CD8-positive, alpha-beta memory T cell (primary cell): ENCODE measurements at places on chromosomes 5 and 9. TPM values are rescaled to one million over a fixed set of nuclear protein-coding genes. Genes with fewer than 3 reads are reported as not detected.

GRCh38 chr5:61482980-61483379 lies 150.9 kb downstream of the ZSWIM6 start:
- H3K4me3 ChIP-seq = no peak overlapping the region
- no peak overlapping the region for H3K27ac ChIP-seq
- DNase-seq = no peak
- no peaks in the 10 kb centered on the region for H3K36me3 ChIP-seq

- H3K4me1 ChIP-seq = no peaks in the 10 kb centered on the region
- no peaks in the 10 kb centered on the region for H3K27me3 ChIP-seq
- no peak for DNase-seq
- H3K36me3 ChIP-seq = no peaks in the 10 kb centered on the region
- H3K27ac ChIP-seq = no peak overlapping the region
Observed at GRCh38 chr9:14561929-14562405, 131.3 kb downstream of the ZDHHC21 start.

GRCh38 chr5:35117967-35118366 lies 70.2 kb upstream of the AGXT2 start:
- no peaks in the 10 kb centered on the region for H3K36me3 ChIP-seq
- no peak overlapping the region for H3K4me3 ChIP-seq
- H3K4me1 ChIP-seq = no peaks in the 10 kb centered on the region
- H3K27ac ChIP-seq = no peak overlapping the region
- no peak for DNase-seq

- no peaks in the 10 kb centered on the region for H3K27me3 ChIP-seq
- no peak overlapping the region for H3K27ac ChIP-seq
- no peaks in the 10 kb centered on the region for H3K36me3 ChIP-seq
- DNase-seq = no peak
- no peaks in the 10 kb centered on the region for H3K4me1 ChIP-seq
- no peak overlapping the region for H3K4me3 ChIP-seq
Observed at GRCh38 chr9:91541734-91542133, 118.1 kb upstream of the NFIL3 start.

- H3K27me3 ChIP-seq = peaks cover 34% of the 10 kb centered on the region
- H3K4me3 ChIP-seq = no peak overlapping the region
- no peak for DNase-seq
- H3K27ac ChIP-seq = no peak overlapping the region
Observed at GRCh38 chr5:159096243-159096923, 3.3 kb downstream of the EBF1 start.

- H3K27ac ChIP-seq = no peak overlapping the region
- no peaks in the 10 kb centered on the region for H3K4me1 ChIP-seq
- H3K27me3 ChIP-seq = no peaks in the 10 kb centered on the region
Observed at GRCh38 chr9:23774266-23774665, 51.8 kb downstream of the ELAVL2 start.

- no peak overlapping the region for H3K27ac ChIP-seq
- H3K4me3 ChIP-seq = no peak overlapping the region
- H3K27me3 ChIP-seq = no peaks in the 10 kb centered on the region
- H3K4me1 ChIP-seq = no peaks in the 10 kb centered on the region
- H3K36me3 ChIP-seq = no peaks in the 10 kb centered on the region
Observed at GRCh38 chr5:127754259-127754658, 51.1 kb downstream of the CCDC192 start.

DNA sequence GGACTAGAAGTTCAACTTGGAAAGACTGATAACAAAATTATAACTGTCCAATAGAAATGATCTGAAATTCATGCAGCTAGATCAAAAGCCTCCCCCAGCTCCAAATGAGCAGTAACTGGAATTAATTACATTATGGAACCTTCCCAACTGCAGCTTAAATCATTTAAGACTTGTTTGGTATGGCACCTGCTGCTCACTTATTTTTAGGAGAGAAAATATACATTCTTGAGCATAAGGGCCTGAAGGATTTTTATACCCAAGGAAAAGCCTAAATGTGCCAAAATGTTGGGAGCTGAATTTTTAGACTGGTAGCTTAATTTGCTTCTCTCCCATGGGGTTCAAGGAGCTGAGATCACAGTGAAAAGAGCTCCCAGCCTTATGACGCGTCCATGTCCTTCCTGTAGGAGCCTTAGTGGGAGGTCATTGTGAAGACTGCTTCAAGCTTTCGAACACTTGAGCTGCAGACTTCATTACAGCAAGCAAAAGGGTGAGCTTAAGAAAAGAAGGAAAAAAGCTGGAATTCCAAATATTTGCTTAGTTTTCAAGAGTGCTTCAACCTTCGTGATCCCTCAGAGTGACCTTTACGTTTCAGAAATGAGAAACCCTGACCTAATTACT lies 276.0 kb downstream of the DMAC1 start:
- H3K36me3 ChIP-seq = no peaks in the 10 kb centered on the region
- DNase-seq = no peak
- no peak overlapping the region for H3K27ac ChIP-seq

- no peak overlapping the region for H3K27ac ChIP-seq
- no peak for DNase-seq
- no peaks in the 10 kb centered on the region for H3K36me3 ChIP-seq
- no peaks in the 10 kb centered on the region for H3K27me3 ChIP-seq
- no peaks in the 10 kb centered on the region for H3K4me1 ChIP-seq
Observed at GRCh38 chr5:13695076-13695712, 249.3 kb downstream of the DNAH5 start.

DNA sequence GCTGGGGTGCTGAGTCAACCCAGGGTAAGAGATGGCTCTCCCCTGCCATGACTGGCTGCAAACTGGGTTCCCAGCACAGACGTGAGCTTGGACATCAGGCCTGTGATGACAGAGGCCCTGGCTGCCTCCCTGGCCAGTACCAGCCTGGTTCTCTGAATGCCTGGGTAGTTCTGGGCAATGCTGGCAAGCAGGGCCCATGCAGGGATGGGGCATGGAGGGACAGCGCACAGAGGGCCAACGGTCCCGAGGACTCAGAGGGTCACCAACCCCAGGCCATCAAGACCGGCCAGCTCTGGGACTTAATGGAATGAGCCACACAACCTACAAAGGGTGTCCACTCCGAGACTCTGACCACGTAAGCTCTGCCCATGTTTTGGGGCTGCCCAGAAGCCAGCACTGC lies 241.4 kb downstream of the FSTL4 start:
- no peak overlapping the region for H3K4me3 ChIP-seq
- no peaks in the 10 kb centered on the region for H3K4me1 ChIP-seq
- H3K27me3 ChIP-seq = no peaks in the 10 kb centered on the region

DNA sequence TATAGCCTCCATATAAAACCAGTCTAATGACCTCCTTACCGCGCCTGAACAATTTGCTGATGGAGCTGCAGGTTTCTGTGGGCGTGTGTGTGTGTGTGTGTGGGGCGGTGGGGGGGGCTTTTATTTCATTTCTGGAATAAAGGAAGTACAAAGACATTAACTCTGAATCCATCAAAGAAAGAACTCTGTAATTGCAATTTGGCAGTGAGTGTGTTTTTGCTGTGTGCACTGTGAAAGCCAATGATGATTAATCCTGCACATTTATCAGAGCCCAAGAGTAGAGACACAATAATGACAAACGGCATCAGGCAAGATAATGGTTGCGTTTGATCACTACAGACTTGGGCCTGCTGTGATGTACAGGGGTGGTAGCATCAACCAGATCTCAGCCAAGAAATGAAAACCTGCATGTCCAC lies 29.3 kb upstream of the NDFIP1 start:
- no peak overlapping the region for H3K27ac ChIP-seq
- no peaks in the 10 kb centered on the region for H3K27me3 ChIP-seq
- no peak overlapping the region for H3K4me3 ChIP-seq
- no peaks in the 10 kb centered on the region for H3K4me1 ChIP-seq
- DNase-seq = no peak
- no peaks in the 10 kb centered on the region for H3K36me3 ChIP-seq

- H3K27ac ChIP-seq = no peak overlapping the region
- no peaks in the 10 kb centered on the region for H3K4me1 ChIP-seq
- H3K4me3 ChIP-seq = no peak overlapping the region
- no peak for DNase-seq
- H3K27me3 ChIP-seq = no peaks in the 10 kb centered on the region
Observed at GRCh38 chr5:91645347-91645746, 262.2 kb upstream of the ARRDC3 start.

GRCh38 chr5:165780901-165781300 lies 2275.5 kb downstream of the MAT2B start:
- H3K4me1 ChIP-seq = no peaks in the 10 kb centered on the region
- DNase-seq = no peak
- H3K27ac ChIP-seq = no peak overlapping the region
- H3K36me3 ChIP-seq = no peaks in the 10 kb centered on the region
- H3K27me3 ChIP-seq = no peaks in the 10 kb centered on the region
- H3K4me3 ChIP-seq = no peak overlapping the region

DNA sequence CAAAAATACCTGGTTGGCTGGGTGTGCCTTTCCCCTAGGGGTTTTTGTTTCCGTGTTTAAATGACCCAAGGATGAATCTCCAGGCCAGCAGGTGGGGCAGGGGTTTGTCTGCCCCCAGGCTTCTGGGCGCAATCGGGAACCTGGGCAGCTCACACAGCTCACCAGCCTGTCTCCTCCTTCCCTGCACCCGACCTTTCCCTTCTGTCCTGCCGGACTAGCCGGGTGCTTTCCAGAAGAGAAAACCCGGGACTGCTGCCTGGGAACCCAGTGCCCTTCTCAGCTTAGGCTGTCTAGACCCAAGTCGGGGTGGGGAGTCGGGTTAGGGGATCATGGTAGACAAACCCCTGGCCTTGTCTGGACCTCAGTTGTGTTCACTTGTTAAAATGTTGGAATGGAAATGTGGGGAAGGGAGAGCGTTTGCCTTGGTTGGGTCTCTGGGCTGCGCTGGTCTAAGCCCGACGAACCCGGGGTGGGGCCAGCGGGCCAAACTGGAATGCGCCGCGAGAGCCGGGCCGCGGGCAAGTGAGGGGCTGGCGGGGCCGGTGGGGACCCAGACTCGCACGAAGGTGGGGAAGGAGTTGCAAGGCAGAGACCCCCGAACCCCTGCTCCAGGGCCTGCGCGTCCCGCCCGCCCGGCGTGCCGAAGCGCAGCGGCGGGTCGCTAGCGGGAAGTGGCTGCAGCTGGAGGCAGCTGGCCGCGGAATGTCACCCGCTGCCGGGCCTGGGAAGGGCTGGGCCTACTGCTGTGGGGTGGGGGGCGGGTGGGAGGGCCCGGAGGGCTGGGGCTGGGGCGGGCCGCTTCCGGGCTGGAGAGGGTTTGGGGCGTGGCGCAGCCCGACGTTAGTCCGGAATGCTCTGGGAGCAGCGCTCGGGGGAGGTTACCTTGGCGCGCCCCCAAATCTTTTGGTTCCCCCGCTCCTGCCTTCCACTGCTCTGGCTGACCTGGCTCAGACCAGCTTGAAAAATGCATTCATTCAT lies 84.6 kb downstream of the DAB2IP start:
- no peak overlapping the region for H3K27ac ChIP-seq
- H3K4me1 ChIP-seq = peaks cover 19% of the 10 kb centered on the region
- no peaks in the 10 kb centered on the region for H3K36me3 ChIP-seq
- no peak for DNase-seq
- no peaks in the 10 kb centered on the region for H3K27me3 ChIP-seq

- no peaks in the 10 kb centered on the region for H3K36me3 ChIP-seq
- H3K4me3 ChIP-seq = no peak overlapping the region
- no peak for DNase-seq
- H3K27me3 ChIP-seq = no peaks in the 10 kb centered on the region
Observed at GRCh38 chr9:81634915-81635516, 54.3 kb downstream of the TLE1 start.

- no peaks in the 10 kb centered on the region for H3K27me3 ChIP-seq
- DNase-seq = no peak
- no peaks in the 10 kb centered on the region for H3K36me3 ChIP-seq
Observed at GRCh38 chr9:135244271-135245221, 157.1 kb downstream of the OLFM1 start.

DNA sequence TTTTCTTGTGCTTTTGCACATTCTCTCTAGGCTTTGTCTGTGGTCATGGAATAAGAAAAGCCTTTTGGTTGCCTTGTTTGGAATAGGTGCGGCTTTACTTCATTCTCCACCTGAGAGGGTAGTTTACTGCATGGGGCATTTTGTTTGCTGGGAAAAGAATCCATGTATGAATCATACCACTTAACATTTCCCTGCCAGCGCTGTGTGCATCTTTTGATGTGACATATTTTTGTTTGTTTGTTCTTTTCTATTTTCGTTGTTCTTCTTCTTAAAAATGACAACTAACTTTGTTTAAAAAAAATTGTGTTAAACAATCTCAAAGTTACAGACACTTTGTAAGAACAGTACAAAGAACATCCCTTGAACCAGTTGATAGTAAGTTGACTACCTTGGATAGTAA lies 113.2 kb downstream of the GCNT1 start:
- H3K27me3 ChIP-seq = no peaks in the 10 kb centered on the region
- peaks cover 8% of the 10 kb centered on the region for H3K4me1 ChIP-seq
- no peaks in the 10 kb centered on the region for H3K36me3 ChIP-seq
- no peak overlapping the region for H3K27ac ChIP-seq
- DNase-seq = no peak

DNA sequence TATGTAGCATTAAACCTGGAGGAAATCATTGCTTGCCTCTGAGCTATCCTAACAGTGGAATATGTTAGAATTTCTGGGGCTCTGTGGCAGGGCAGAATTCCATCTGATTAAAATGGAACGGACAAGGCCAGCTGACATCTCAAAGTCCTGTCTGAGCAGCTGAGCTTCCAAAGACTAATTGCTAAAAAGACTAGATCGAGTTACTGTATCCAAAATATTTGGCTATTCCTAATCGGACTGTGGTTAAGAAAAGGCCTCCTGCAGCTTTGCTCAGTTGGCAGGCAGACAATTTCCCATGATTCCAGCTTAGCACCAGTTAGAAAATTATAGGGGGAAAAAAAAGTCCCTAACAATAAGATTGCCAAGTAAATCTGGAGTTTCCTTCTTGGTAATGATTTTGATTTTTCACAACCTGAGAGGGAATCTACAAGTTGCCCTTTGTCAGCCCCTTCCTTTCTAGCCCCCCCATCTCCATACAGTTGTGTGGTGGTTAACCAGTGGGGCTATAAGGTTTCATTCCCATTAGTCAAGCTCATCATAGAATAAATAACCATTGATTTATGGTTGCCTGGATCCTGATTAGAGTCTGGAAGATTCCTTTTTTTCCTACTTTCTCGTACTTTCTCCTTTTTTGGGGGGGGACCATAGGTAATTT lies 26.4 kb downstream of the PTGR1 start:
- no peak for DNase-seq
- H3K36me3 ChIP-seq = no peaks in the 10 kb centered on the region
- no peak overlapping the region for H3K27ac ChIP-seq
- no peaks in the 10 kb centered on the region for H3K4me1 ChIP-seq
- H3K4me3 ChIP-seq = no peak overlapping the region

DNA sequence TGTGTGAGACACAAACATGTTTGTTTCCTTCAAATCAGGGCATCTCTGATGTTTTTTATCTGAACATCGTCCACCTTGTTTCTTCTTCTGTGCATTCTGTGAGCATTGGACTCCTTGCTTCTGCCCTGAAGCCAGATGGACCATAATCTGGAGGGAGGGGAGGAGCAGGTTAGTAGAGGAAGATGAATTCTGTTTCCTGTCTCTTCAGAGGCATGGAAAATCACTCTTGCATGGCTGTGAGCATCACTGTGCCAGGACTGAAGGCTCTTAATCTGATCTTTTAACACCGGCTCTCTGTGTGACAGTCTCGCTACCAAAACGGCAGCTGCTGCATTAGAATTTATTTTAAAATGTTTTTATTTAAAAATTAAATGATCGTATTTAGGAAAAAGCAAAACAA lies 43.3 kb downstream of the TLE4 start:
- no peak overlapping the region for H3K27ac ChIP-seq
- H3K4me3 ChIP-seq = no peak overlapping the region
- DNase-seq = no peak
- no peaks in the 10 kb centered on the region for H3K27me3 ChIP-seq
- H3K36me3 ChIP-seq = no peaks in the 10 kb centered on the region

Gene PCDHGB1
- polyA plus RNA-seq = not detected

Gene IL7R
- polyA plus RNA-seq = 761 TPM

Gene CDH9
- polyA plus RNA-seq = not detected

Gene PCDHB10
- polyA plus RNA-seq = not detected

Gene FAM153A
- 0.67 TPM for polyA plus RNA-seq

Gene SH3TC2
- polyA plus RNA-seq = not detected

Gene EIF4EBP3
- polyA plus RNA-seq = 22.2 TPM

Gene ZNF483
- 5.4 TPM for polyA plus RNA-seq
